Fibroblast of skin of left biceps (primary cell): ENCODE measurements at places on chromosomes 2 and 18.

- DNase-seq = no peak
Measured at GRCh38 chr2:230695551-230695950, 17.1 kb upstream of the CAB39 start.

GRCh38 chr2:171651667-171652415 is 35.4 kb upstream of the DYNC1I2 start:
- DNase-seq = no peak

- no peak for DNase-seq
Measured at GRCh38 chr2:104404526-104404925, 449.4 kb upstream of the POU3F3 start.

DNA sequence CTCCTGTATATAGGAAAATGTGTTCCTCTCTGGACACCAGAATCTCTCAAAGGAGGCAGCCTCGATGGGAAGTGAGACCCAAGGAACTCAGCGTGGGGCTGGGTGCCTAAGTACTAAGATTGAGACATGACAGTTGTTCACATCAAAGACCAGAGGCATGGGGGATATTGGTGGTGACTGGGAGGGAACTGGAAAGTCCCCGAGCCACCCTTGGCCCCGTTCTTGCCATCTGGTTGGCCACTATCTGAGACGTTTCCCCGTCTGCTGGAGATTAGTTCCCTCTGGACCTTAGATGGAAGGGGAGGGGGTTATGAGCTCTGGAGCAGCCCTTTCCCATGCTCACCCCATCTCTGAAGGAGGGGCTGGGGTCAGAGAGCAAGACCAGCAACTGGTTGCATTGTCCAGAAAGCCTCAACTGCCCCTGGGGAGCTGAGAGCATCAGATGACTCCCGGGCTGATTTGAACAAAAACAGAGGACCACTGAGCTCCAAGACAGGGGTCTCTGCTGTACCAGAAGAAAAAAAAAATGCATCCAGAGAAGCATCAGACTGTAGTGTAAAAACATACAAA is 11.8 kb downstream of the FBLN7 start:
- no peak for DNase-seq

DNA sequence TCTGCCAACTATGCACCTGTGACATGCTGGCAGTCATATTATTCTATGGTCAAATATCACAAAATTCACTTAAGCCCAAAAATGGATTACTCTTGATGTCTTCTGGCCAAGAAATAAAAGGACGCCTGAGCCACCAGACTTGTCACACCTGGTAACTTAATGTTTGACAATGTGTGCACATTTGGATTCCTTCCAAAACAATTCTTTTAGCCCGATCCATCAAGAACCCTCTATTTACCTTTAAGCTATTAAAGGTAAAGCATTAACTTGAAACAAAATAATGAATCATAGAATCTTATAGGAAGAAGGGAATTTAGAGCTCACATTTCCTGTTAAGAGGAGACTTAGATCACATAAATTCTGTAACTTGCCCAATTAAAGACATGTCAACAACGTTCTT is 46.5 kb upstream of the NFU1 start:
- DNase-seq = no peak
